ENCODE measurements at places on chromosomes 3 and 15.

GRCh38 chr15:63517202-63517601, 12.8 kb downstream of the USP3 start:
- no peaks in the 10 kb centered on the region for H3K27me3 ChIP-seq
- peaks cover 100% of the 10 kb centered on the region for H3K4me1 ChIP-seq
- no peaks in the 10 kb centered on the region for H3K36me3 ChIP-seq
- DNase-seq: no peak
- H3K27ac ChIP-seq: peak overlapping the region; percentile 28

DNA sequence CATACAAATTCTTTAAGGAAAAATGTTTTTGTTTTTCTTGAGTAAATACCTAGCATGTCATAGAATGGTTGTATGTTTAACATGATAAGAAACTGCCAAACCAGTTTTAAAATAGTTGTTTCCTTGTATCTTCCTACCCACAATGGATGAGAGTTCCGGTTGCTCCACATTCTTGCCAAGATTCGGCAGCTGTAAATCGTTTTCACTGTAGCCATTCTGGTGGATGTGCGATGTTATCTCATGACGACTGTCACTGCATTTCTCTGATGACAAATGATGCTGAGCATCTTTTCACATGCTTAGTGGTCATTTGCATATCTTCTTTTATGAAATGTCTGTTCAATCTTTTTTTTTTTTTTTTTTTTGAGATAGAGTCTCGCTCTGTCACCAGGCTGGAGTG, 36.6 kb upstream of the SH3GL3 start:
- H3K27ac ChIP-seq: no peak overlapping the region
- H3K4me3 ChIP-seq: no peak overlapping the region
- H3K4me1 ChIP-seq: no peaks in the 10 kb centered on the region
- no peak for DNase-seq

- no peak overlapping the region for H3K4me3 ChIP-seq
- no peaks in the 10 kb centered on the region for H3K27me3 ChIP-seq
- no peaks in the 10 kb centered on the region for H3K36me3 ChIP-seq
- no peak overlapping the region for H3K27ac ChIP-seq
Observed at GRCh38 chr15:63870487-63871209, 36.9 kb upstream of the HERC1 start.

DNA sequence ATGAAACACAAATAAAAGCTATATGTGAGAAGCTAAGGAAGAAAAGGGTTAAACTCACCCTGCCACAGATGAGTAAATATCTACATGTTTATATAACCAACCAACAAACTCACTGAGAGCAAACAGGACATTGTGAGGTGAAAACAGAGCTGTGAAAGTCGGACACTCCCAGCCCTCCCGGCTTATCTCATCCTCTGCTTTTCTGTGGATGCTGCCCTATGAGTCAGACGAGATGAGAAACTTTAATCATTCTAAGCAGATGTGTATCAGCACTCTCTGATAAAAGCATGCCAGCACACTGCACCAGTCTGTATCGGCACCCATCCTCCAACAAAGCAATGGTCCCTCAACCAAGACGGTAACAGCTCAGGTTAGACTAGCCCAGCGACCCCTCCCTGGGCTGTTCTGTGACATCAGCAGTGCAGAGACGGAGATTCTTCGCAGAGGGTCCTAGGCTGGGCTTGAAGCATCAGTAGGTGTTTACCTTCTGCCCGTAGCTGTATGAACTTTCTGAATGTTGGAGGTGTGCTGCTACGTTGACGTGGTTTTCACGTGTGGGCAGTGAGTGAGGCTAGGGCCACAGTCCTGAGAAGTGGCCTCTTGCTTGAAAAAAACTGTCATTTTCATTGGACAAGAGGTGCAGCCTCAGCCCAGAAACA, 119.8 kb upstream of the ALDH1A3 start:
- no peak for DNase-seq
- no peak overlapping the region for H3K4me3 ChIP-seq
- H3K4me1 ChIP-seq: no peaks in the 10 kb centered on the region
- H3K27me3 ChIP-seq: peaks cover 4% of the 10 kb centered on the region
- no peaks in the 10 kb centered on the region for H3K36me3 ChIP-seq

DNA sequence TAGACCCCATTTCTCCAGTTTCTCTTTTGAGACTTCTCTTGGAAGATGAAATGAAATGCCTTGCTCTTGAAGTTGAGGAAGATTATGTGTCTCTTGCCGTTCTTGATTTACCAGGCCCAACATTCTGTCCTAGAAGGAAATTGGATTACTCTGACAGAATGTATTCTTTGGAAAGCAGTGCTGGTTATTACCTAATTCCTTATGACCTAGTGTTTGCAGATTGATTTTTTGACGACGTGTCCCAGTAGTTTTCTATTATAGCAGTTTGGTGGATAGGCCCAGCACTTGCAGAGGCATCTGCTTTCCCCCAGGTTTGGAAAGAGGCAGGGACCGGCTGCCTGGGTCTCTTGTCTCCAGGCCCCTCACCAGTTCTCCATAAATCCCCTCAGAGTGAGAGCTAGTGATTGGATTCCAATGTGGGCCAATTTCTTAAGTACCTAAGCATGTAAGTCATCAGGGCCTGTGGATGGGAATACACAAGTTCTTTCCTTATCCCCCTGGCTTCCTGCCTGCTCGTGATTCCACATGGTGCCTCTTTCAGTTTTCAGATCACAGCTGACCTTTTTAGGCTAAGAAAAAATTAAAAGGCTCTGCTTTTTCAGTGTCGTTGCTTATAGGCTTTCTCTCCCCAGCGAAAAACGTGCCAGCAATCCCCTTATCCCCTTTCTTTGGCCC, 50.2 kb downstream of the EPHB3 start:
- no peaks in the 10 kb centered on the region for H3K36me3 ChIP-seq
- H3K4me1 ChIP-seq: peaks cover 19% of the 10 kb centered on the region
- no peaks in the 10 kb centered on the region for H3K27me3 ChIP-seq
- DNase-seq: no peak

All from CD4-positive, alpha-beta memory T cell (primary cell).